Stimulated activated CD4-positive, alpha-beta T cell treated with anti-CD3 and anti-CD28 coated beads, Interleukin-2, amount 100 ng/mL, for 24 hours (primary cell): ENCODE measurements at places on chromosomes 7 and 10.

- DNase-seq = no peak
Observed at GRCh38 chr7:92297736-92298135, 52.0 kb downstream of the ANKIB1 start.

DNA sequence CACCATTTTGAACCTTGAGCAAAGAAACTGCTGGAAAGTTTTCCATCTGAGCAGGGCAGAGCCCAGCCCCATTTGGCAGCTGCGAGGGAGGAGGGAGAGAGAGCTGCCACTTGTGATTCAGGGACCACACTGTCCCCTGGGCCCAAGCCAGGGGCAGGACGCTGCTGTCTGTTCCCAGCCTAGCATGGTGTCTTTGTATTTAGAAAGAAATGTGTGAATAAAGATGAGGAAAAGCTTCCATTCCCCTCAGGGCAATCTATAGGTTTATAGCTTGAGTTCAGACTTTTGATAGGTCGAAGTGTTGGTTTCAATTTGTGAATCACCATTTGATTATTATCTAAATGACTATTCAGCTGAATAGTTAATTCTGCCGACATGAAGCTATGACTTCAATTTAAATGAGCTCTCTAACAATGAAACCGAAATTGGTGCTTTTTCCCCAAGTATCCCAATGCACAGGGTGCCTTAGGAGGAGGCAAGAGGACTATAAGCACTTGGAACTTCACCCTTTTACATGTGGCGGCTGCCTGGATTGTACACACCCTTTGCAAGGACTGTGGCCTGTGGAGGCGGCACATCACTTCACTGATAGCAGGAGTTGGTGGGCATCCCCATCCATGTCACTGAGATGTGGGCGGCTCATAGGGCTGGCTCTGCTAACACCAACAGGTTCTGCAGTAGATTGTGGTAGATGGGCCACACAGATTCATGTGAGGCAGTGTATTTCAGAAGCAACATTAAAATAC is 223.5 kb downstream of the CCDC3 start:
- DNase-seq = no peak

GRCh38 chr7:425794-426188 is 93.9 kb downstream of the PDGFA start:
- DNase-seq = no peak

DNA sequence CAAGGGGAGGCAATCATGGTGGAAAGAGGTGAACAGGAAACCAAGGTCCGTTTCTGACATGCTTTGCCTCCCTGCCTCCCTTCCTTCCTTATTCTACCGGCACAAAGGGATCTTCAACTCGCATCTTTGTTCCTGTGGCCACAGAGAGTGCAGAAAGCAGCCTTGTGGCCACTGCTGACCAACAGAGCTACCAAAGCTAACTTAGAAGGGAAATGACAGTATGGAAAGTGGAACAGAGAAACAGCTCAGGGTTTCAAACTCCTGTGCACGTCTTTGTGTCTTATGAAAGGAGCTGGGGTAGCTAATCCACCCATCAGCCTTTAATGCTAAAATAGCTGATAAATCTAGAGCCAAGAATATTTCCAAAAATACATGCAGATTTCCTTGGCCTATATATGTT is 588.0 kb downstream of the SORCS1 start:
- no peak for DNase-seq

GRCh38 chr10:132306864-132307751 is 642 bp downstream of the STK32C start:
- peak; percentile 50 for DNase-seq

DNA sequence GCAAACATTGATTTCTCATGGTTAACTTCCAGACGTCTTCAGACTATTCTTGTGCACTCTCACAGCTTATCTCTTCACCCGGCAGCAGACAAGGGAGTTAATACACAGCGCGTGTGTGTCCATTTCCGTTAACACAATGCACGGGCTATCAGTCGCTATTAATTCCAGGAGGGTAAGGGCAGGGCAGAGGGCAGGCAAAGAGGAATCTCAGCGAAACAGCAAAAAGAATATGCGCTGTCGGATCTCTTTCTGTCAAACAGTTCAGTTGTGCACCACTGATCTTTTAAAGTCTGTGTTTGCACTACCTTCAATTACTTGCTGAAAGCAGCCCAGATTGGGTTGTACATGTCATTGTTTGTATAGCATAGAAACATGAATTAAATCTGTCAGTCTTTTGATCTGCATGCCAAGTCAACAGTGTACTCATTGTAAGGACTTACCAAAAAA is 41.1 kb upstream of the CABCOCO1 start:
- no peak for DNase-seq
